ENCODE measurements at places on chromosomes 11 and 22.

DNA sequence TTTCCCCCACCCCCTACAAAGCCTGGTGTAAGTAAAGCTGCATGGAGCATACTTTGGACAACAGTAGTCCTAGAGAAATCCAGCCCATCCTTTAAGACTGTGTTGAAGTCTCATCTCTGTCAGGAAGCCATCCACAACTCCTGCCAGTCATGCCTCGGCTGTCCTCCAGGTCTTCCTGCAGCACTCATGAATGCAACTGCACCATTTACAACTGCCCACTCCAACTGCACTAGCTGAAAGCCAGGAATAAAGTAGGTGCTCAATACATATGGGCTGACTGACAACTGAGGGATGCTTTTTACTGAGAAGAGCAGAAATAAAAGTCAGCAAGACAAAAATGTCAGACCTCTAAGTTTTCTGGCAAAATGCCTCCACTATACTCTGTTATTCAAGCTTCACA is 27.4 kb downstream of the IL18BP start:
- DNase-seq, result no peak

DNA sequence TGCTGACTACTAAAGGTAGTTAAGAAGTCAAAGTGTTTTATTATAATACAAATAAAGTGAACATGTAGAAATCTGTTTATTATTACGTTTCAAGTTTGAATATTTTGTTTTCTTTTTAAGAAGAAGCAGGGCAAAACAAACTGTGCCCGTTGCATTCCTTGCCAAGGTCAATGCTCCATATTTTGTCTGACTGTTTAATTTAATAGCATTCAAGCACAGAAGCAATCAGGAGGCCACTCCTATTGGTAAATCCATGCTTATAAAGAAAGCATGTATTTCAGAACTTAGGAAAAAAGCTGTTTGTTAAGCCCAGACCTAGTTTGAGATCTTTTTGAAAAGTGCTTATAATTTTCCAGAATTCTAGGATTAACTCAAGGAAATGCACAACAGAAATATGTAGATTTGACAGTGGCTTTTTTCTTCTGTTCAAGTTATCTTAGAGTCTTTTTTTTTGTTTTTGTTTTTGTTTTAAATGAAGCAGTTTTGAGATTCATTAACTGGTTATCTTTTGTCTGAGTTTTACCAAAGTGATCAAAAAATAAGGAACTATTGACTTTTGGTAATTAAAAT is 51.7 kb downstream of the ARHGAP42 start:
- no peak for DNase-seq

DNA sequence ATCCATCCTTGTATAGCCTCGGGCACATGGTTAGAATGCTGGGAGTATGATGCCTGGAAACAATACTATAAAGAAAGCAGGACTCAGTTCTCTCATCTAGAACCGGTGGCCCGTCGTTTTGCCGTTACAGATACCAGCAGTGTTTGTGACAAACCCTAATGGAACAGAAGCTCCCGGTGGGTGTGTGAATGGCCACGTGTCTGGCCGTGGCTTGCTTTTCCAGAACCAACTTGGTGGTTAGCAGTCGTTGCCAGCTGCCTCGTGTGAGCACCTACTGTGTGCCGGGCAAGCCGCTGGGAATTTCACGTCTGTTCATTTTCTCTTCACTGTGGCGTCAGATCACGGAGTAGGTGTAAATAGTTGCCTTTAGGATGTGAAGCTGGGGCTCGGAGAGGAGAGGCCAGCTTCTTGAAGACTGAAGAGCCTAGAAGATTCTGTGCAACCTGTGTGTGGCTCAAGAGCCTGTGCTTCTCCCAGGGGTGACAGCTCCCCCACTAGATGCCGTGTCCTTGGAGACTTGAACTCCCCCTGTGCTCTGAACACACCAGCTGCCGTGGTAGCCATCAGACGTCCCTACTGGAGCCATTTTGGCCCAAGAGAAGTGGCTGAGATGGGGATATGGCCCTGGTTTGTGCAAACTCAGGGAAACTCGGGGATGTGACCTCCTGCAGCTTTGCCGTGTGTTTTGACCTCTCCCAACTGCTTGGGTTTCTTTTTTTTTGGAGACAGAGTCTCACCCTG is 57.5 kb upstream of the PPARA start:
- DNase-seq, result no peak

- no peak for DNase-seq
Observed at GRCh38 chr11:90803366-90803765, 580.5 kb upstream of the CHORDC1 start.

DNA sequence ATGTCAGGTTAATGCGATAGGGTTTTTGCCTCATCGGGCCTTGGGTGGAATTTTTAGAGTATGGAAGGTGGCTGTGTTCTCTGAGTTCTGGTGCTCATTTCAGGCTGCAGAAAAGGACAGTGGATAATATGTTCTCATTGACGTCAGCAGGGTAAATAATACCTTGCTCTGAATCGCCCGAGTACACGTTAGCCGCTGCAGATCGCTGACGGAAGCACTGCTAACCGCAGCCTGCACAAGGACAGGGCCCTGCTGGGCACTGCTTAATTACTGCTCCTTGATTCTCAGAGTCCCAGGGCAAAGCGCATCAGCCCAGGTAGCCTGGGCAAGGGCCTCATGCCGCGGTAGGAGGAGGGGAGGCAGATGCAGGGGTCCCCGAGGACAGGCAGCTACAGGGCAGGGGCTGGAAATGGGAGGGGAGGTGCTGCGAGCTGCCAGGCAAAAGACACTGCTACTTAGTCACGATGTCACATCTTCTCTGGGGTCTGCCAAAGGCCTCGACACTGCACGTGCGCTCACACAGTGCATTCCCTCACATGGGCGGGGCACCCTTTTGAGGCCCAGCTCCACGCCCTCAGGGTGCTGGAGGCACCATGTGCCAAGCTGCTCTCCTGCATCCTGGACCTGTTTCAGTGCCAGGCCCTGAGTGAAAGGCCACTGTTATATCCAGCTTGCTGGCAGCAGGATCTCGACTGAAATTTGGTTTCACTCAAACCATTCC is 35.2 kb downstream of the PPP2R1B start:
- DNase-seq, result no peak

DNA sequence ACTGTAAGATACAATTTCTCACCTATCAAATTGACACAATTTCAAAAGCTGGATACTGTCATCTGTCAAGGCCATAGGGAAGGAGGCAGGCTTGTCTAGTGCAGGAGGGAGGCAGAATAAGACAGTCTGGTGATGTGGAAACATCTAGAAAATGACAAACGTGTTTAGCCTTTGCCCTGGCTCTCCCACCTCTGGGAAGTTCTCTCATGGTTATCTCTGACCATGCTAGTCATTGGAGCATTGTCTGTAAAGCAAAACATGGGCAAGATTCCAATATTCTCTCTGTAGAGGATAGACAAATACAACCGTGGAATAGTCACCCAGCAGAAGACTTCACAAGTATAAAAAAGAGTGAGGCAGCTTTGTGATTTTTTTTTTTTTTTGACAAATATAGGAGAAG is 9.1 kb upstream of the SERHL2 start:
- DNase-seq, result no peak

DNA sequence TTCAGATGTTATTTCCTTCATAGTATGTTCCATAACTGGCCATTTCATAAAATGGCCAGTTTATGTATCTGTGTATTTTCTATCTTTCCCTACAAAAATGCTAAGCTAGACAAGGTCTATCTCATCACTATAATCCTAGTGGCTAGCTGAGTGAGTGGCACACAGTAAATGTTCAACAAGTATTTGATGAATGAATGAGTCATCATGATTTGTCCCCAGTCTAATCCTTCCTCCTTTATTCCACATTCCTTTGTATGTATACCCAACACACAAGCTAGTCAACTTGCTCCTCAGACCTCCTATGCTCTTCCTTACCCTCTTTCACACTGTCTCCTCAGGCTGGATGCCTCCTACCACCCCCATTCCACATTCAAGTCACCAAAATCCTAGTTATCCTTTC is 12.5 kb downstream of the APLNR start:
- DNase-seq, result no peak

- DNase-seq, result no peak
Observed at GRCh38 chr22:19195796-19196731, 17.5 kb upstream of the SLC25A1 start.

- DNase-seq, result no peak
Observed at GRCh38 chr11:22162756-22163155, 30.1 kb upstream of the ANO5 start.

GRCh38 chr11:35689081-35689996 is 26.8 kb downstream of the TRIM44 start:
- DNase-seq, result no peak

- peak; percentile 67 for DNase-seq
Observed at GRCh38 chr11:18706330-18707243, 8.0 kb downstream of the TMEM86A start.

DNA sequence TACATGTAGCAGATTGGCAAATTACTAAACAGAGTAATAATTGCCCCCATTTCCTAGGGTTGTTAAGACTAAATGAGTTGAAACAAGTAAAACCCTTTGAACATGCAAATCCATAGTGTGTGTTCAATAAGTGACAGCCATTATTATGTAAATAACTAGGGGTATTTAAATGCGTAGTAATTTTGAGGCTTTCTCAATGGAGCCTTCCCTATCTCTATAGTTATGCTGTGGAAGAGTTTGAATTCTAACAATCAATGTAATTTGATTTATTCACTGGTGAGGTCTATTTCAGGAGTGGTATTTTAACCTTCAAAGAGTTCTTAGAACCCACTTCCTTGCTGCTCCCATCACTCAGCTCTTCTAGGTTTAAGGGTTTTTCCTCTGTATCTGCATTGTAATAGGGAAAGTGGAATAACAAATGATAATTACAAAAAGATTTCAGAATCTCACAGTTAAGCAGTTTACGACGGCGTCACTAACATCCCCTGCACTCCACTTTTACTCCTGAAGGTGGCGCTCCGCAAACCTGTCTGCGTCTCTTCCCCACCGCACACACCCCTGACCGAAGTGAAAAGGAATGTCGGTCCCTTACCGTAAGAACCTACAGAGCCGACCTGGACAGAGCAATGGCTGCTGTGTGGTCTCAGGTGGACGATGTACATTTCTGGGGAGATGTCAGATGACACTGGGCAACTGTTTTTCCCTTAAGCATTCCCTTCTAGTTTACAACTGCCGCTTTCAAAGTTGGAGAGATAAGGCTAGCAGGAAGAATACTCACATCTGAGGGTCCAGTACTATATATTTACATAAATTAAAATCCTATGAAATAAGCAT is 80.8 kb downstream of the ZC3H12C start:
- peak; percentile 46 for DNase-seq

DNA sequence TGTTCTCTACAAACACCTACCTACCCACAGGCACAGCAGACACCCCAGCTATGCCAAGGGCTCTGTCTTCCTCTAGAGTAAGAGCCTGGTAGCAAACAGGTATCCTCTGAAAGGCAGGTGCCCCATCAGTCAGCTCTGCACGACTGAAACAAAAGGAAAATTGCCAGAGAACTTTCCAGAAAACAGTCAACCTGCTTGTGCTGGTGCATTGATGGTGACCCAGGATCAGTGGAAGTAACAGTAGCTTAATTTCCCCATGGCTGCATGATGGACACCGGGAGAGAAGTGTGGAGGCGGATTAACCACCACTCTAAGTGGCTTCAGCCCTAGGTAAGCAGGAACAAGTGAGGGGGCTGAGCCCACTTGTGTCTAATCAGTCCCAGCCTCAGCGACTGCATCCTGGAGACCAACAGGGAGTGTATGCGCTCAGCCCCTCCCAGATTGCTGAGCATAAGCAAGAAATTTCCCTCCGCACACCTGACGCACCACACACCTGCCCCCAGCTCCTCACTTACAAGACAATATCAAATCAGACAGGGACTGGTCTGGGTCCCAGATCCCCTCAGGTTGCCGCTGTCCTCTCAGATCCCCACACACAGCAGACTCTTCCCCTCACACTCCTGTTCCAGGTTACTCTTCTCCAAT is 70.7 kb upstream of the IGLL5 start:
- DNase-seq, result no peak

GRCh38 chr22:44870021-44870420 is 117.6 kb downstream of the ARHGAP8 start:
- DNase-seq, result no peak

DNA sequence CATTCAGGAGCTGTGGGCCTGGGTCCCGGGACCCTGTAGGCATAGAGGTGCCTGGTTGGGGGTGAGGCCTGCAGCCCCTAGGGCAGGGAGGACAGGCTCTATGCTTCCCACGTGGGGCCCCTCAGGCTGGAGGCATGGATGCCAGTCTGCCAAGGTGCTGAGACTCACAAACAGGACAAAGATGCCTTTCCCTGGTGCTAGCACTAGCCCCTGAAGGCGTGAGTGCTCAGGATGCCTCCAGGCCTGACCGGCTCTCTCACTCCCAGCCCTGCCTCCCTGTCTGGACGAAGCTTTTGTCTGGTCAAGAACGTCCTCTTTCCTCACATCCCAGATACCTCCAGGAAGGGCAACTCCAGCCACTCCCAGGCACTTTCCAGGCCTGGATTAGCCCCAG is 2.1 kb downstream of the CDC42BPG start:
- DNase-seq, result no peak

- peak; percentile 69 for DNase-seq
Observed at GRCh38 chr11:61917334-61918109, at the start of gene RAB3IL1. Gene RAB3IL1, minus strand, starts transcription at chr11:61917566. Its CDS starts 199 bp downstream, at chr11:61917367.

All from D721Med (cell line).